ENCODE measurements at places on chromosomes 1 and 21. TPM values are rescaled to one million over a fixed set of nuclear protein-coding genes. Genes with fewer than 3 reads are reported as not detected.

DNA sequence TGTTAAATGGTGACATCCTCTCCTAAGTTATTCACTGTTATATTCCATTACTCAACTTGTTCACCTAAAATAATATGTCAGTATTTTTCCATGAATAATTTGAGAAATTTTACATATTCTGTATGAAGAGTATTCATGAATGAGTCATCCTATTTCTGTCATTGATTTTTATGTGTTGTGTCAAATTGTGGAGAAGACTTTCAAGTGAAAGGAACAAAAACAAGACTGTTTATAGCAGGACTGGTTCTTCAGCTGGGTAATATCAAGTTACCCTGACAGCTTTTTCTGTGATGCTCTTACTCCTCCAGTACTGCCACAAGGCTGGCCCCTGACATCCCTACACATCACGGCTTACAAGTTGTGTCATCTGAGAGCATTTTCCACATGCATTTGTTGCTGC is 847.7 kb downstream of the NCAM2 start:
- no peak overlapping the region for H3K4me3 ChIP-seq
- no peak for DNase-seq
- H3K36me3 ChIP-seq = no peaks in the 10 kb centered on the region
- H3K27me3 ChIP-seq = no peaks in the 10 kb centered on the region
- no peaks in the 10 kb centered on the region for H3K4me1 ChIP-seq

Gene SPATA46
- not detected for polyA plus RNA-seq

Gene AIRE
- not detected for polyA plus RNA-seq

DNA sequence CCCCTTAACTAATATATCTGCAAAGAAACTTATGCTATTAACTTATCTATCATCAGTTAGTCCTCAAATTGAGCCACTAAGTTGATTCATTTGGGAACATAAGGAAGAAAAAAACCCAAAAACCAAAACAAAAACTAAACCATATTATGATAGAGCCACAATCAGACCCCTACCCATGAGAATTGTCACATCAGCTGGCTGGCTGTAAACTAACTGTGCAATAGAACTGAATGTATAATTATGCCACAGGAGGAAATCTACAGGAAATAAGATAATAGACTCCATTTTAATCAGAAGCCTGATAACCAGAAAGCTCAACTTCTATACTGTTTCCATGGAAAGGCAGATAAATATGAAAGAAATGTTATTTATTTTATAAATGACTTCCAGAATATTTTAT is 110.0 kb downstream of the RGL1 start:
- no peaks in the 10 kb centered on the region for H3K27me3 ChIP-seq
- no peak for DNase-seq
- H3K4me1 ChIP-seq = peaks cover 23% of the 10 kb centered on the region
- H3K36me3 ChIP-seq = peaks cover 8% of the 10 kb centered on the region

- H3K4me3 ChIP-seq = no peak overlapping the region
- peaks cover 9% of the 10 kb centered on the region for H3K4me1 ChIP-seq
- no peaks in the 10 kb centered on the region for H3K27me3 ChIP-seq
These were observed 257.5 kb downstream of the TOMM20 start for GRCh38 chr1:234871039-234871709.

Data from fibroblast of lung (primary cell).